ENCODE measurements at places on chromosomes 1 and 21.

GRCh38 chr1:155086128-155086741 is 7.6 kb downstream of the EFNA3 start:
- peak; percentile 80 for DNase-seq

- DNase-seq = no peak
Measured at GRCh38 chr1:24895511-24895910, 34.6 kb downstream of the RUNX3 start.

GRCh38 chr1:2636733-2637132 is 3.9 kb upstream of the MMEL1 start:
- no peak for DNase-seq

- no peak for DNase-seq
Measured at GRCh38 chr21:43827015-43827611, 37.7 kb downstream of the RRP1 start.

- no peak for DNase-seq
Measured at GRCh38 chr1:17764591-17764990, 9.5 kb downstream of the ACTL8 start.

GRCh38 chr1:209741889-209742288 is 14.0 kb upstream of the TRAF3IP3 start:
- no peak for DNase-seq

DNA sequence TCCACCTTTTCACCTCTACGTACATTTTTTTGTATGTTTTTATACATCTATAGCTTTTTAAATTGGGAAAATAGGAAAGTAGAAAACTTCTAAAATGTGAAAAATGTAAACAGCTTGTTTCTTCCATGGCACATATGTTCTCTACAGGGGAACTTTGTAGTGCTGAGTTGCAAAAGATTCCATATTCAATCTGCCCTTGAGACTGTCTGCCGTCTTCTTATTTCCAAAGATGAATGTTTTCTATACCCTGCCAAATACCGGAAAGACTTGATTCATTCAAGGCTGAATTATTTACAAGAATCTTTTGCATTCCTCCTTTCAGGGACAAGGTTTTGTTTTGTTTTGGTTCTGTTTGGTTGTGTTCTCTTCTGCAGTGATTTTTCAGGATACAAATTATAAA is 1334.5 kb upstream of the ADGRL4 start:
- DNase-seq = no peak

DNA sequence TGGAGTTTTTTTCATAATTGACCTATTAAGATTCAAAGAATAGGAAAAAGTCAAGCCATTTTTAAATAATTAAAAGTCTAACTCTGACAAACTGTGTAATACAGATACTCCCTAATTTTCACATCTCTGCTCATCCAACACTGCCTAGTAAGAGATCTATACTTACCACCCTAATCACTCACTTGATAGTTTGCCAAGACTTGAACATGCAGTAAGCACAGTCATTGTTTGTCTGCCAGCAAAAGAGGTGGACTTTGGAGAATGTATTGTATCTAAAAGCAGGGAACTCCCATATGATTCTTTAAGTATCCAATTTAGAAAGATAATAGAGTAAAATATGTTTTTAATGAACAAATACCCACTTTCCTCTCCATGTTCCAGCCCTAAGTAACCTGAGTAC is 15.5 kb downstream of the TMEM59 start:
- no peak for DNase-seq

DNA sequence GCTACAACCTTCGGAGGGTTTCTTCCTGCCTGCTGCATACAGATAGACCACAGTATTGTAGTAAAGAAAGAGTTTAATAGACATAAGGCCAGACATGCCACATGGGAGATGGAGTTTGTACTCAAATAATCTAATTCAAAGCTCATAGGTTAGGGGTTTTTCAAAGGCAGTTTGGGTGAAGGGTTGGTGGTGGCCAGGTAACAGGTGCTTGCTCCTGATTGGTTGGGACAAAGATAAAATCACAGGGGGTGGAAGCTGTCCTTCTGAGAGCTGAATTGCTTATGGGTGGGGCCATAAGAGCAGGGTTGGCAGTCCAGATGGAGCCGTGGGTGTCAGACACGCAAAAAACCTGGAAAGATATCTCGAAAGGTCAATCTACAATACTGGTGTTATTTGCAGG is 92.3 kb upstream of the ETV3 start:
- DNase-seq = no peak

GRCh38 chr1:226732856-226733291 is 6.2 kb downstream of the ITPKB start:
- no peak for DNase-seq

- peak; percentile 79 for DNase-seq
Measured at GRCh38 chr1:15430787-15431570, 7.3 kb upstream of the CTRC start.

GRCh38 chr1:204788470-204788869 is 82.2 kb upstream of the NFASC start:
- no peak for DNase-seq

DNA sequence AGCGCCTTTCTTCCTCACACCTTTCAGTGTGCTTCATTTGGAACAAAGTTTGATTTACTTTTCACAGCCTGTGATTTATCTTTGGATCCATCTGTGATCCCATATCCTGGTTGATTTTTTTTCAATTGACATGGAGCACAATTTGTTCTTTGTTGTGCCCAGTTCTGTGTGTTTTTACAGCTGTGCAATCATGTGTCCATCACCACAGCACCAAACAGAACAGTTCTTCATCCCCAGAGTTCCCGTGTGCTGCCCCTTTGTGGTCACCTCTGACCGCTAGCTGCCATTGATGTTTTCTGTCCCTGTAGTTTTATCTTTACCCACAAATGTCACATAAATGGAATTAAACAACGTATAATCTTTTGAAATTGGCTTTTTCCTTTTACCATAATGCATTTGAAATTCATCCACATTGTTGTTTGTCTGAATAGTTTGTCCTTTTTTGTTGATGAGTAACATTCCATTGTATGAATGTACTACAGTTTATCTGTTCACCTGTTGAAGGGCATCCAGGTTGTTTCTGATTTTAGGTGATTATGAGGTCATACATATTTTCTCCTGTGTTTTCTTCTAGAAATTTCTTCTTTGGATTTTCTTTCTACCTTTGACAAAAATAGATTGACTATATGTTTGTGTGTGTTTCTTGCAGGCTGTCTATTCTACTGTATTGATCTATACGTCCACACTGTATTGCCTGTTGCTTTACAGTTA is 17.4 kb downstream of the MIGA1 start:
- DNase-seq = no peak

DNA sequence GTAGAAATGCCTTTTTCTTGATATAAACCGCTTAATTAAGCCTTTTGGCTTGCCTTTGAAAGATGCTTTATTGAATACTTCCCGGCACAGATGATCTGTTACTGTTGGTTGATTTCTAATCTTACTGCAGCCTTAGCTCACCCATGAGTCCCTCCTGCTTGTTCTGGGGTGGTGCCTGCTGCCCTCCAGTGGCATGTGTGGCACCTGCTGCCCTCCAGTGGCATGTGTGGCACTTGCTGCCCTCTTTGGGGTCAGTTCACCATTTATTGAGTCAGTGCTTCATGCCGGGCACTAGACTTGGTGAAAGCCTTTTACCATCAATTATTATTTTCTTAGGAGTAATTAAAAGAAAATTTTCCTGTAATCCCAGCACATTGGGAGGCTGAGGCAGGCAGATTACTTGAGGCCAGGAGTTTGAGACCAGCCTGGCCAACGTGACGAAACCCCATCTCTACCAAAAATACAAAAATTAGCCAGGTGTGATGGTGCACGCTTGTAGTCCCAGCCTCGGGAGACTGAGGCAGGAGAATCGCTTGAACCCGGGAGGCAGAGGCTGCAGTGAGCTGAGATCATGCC is 54.3 kb downstream of the ADARB1 start:
- peak; percentile 77 for DNase-seq

GRCh38 chr1:241518476-241519307 is 863 bp downstream of the FH start:
- DNase-seq = peak; percentile 1

DNA sequence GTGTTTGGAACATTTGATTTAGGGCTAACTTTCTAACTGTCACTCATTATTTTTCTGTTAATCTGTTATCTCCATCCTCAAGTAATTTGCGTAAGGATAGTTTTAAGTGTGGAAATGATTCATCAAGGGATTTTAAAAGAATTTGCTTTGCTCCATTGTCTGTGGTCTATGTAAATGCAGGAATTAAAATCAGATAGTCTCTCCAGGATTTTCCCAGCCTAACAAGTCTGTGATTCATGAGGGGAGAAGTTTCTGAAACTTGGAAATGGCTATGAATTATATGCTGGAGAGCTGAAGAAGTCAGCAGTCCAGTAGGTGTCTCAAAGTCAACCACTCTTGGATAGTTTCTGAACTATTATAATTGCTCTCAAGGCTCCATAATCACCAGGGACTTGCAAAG is 264.5 kb downstream of the MRPL39 start:
- DNase-seq = no peak

GRCh38 chr21:40049931-40050290 is 182.7 kb downstream of the PCP4 start:
- no peak for DNase-seq

GRCh38 chr1:3015744-3016143 is 5.5 kb upstream of the ACTRT2 start:
- no peak for DNase-seq

DNA sequence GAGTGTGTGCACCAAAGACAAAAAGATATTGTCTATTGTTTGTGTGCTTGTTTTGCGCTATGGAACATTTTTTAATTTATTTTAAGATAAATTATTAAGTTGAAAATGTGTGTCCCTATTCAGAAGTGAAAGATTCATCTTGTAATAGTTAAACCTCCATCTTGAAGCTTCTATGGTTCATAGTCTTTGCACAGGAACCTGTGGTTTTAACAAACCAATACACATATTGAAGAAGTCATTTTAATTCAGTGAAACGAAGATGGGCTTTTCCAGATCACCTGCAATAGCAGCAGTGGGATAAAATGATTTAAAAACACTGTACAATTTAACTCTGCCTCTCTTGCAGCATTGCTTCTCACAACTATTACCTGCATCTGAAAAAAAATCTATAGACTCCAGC is 42.6 kb upstream of the QSOX1 start:
- no peak for DNase-seq

DNA sequence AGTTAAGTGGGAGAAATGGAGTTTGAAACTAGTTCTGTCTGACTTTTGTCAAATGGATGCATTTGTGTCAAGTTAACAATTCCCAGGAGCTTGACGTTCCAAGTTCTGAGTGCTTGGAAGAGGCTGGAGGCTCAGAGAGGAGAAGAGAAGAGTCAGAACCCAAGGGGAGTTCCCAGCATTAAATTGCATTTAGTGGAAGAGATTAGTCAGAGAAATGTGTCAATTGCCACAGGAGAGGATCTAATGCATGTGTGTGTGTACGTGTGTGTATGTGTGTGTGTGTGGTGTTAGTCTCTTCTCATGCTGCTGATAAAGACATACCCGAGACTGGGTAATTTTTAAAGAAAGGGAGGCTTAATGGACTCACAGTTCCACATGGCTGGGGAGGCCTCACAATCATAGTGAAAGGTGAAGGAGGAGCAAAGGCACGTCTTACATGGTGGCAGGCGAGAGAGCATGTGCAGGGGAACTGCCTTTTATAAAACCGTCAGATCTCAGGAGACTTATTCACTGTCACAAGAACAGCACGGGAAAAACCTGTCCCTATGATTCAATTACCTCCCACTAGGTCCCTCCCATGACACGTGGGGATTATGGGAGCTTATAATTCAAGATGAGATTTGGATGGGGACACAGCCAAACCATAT is 101.5 kb upstream of the TMEM51 start:
- no peak for DNase-seq

GRCh38 chr1:197331565-197331964 is 63.5 kb downstream of the CRB1 start:
- no peak for DNase-seq

DNA sequence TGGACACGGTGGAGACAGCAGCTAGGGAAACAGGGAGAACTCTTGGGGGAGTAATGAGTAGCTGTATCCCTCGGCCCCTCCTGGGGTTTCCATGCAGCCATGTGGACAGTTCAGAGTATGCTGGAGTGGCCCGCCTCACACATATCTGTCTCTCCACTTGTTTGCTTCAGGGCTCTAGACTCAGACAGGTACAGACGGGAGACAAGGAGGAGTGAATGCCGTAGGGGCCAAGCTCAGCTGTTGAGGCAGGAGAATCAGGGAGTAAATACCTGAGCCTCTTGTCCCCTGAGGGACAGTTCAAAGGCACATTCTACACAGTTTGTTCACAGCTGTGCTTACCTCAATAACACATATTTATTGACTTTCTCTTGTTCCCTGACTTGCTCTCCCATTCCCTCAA is 7.7 kb upstream of the PTGFRN start:
- no peak for DNase-seq

GRCh38 chr21:24424776-24425175 is 1182.5 kb downstream of the MRPL39 start:
- no peak for DNase-seq

- DNase-seq = no peak
Measured at GRCh38 chr1:33764149-33764548, 99.7 kb upstream of the HMGB4 start.

DNA sequence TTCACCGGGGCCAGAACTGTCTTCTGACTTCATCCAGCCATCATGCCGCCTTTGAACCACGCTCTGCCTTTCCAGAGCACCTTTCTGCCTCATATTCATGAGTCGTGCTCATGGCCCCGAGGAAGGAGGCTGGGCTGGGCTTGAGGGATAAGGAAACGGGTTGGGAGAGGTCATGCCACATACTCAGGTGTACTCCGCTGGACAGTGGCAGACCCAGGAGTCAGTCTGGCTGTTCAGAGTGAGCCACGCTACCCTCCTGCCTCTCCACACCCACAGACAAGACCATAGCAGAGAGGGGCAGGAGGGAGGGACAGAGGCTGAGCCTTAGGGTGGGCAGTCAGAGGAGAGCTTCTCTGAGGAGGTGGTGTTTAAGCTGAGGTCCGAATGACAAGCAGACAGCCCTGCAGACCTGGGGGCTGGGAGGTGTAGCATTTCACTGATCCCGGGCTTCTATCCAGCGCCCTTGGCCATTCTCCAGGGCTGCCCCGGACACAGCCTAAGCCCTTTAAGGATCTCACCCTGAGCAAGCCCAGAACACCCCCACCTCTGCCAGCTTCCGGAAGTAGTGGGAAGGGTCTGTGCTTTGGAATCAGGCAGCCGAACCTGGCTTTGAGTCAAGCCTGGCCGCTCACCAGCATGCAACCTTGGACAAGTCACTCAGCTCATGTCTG is 102.3 kb downstream of the LACTBL1 start:
- no peak for DNase-seq

GRCh38 chr21:46046471-46046870 is 51.4 kb upstream of the COL6A2 start:
- DNase-seq = no peak

GRCh38 chr1:63634471-63634870 is 41.3 kb downstream of the PGM1 start:
- no peak for DNase-seq

All from activated CD4-positive, alpha-beta T cell treated with anti-CD3 and anti-CD28 coated beads, Interleukin-2, amount 50 U/mL, for 1 hour (primary cell).